RWPE1 (cell line): ENCODE measurements at places on chromosomes 16 and 17.

DNA sequence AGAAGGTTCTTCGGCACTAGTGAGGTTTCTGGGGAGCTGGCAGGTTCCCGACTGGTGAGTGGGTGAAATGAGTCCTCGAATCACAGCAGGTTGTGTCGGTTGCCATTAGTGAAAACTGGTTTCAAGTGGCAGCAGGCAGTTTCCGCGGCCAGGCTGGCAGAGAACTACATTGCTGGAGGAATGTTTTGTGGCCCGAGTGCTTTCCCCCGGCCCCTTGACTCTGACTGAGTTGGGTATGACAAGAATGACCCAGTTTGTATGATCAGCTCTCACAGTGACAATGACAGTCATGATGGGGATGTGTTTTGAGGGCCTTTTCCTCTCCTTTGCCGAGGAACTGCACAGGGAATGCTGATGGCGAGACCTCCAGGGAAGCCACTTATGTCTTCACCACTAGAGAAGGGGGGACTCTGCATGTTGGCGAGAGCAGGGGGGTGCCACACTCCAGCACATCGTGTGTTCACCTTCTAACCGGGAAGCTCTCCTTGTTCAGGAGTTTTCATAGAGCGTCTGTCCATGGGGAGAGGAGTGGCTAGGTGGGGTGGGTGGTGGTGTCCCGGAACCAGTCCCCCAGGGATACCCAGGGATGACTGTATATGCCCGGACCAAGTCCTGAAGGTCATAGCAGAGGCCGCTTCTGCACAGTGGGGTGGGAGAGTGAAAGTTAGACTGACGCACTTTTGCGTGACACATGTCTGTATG, 206.0 kb upstream of the CHMP6 start:
- no peak for DNase-seq

DNA sequence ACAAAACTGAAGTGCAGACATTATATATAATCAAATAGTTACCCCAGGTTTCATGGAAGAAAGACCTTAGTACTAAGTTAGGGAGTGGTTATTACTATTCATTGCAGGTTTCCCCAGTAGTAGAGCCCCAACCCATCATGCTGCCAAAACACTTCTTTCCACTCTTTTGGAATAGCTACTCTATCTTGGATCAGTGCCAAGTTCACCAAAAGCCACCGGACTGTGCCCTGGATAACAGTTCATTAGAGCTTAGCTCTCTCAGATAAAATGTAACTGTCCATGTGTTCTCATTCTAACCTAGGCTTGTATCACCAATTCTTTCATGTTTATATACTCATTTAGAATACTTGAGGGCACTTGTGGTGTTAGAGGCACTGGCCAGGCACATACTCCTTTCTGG, 540.1 kb upstream of the C16orf82 start:
- DNase-seq, result no peak

DNA sequence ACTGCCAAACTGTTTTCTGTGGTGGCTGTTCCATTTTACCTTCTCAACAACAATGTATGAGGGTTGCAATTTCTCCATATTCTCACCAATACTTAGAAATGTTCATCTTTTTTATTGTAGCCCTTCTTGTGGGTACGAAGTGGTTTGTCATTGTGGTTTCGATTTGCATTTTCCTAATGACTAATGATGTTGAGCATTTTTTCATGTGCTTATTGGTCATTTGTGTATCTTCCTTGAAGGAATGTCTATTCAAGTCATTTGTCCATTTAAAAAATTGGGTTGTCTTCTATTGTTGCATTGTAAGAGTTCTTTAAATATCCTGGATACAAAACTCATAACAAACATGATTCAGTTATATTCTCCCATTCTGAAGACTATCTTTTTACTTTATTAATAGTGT, 47.5 kb upstream of the CCL2 start:
- DNase-seq, result no peak

DNA sequence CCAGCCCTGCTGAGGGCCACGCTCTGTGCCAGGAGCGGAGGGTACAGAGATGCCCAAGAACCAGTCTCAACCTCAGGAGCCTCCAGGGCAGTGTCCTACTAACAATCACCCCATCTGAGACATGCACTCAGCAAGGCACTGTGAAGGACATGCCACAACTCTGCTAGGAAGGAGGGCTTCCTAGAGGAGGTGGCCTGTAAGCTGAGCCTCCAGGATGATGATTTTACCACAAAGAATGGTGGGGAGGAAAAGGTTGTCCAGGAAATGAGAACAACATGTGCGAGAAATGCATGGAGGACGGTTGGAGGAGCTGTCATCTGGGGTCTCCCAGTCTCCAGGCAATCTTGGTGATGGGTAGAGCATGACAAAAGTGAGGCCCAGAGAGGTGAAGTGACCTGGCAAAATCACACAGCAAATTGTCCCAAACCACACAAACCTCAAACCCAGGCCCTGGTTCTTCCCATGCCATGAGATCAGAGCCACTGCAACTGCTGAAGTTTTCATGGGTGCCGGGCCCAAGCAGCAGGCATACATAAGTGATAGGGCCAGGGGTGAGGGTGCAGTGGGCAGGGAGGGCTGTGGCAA, 30.5 kb downstream of the CNGB1 start:
- no peak for DNase-seq

DNA sequence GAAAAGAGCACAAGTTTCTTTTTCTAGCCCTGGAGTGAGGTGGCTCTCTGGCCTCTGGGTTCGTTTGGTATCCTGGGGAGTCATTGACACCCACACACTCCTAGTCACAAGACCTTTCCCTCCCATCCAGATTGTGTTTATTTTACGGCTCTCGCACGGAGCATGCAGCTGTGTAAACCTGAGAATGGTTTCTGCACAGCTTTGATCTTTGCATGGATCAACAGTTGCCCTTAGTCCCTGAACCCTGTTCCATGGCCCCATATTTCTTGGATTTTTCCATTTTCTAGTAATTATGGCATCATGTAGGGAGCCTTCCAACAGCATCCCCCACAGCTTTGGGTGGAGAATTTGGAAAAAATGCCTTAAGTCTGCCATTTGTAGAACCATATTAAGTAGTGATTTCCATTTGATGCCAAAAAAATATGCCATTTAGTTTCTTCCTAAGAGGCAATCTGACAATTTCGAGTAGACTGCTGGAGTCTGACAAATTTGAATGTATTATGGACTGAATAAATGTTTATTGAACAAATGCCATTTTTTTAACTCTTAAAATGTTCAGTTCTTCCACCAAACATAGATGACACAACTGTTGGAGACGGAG, 197.7 kb downstream of the WWOX start:
- no peak for DNase-seq

DNA sequence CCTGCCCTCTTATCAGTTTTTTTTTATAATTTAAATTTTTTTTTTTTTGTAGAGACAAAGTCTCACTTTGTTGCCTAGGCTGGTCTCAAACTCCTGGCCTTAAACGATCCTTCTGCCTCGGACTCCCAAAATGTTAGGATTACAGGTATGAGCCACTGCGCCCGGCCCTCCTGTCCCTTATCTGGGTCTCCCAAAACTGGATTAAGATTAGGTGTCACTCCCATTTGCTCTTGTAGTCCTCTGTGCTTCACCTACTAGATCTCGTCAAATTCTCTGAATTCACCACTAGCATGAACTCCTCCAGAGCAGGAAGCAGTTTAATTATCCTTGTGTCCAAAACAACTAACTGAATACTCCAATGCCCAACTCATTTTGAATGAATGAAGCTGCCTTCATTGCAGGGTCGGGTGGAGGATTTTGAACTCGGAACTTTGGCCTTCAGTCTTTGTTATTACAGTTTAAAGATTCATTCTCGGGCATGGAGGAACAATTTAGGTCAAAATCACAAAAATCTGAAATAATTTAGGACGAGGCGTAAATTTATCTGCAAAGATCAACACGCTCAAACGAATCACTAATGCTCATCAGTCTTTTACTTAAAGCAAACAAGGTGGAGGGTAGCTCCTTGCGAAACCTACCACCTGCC, 802 bp upstream of the ATXN2L start:
- no peak for DNase-seq

DNA sequence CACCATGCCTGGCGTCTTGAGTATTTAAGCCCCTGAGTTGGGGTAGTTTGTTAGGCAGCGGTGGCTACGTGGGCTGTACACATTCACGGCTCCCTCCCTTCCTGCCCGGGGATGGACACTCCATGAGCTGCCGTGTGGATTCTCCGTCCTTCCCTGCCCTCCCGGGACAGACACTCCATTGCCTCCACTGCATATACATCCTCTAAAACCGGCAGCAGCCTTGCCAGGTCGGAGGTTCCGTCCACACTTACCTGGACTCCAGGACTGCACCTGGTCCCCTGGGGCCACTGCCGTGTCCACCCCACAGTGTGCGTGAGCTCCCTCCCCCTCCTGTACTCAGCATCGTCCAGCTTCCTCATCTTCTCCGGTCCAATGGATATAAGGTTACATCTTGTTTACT, 3.5 kb upstream of the SPATA2L start:
- no peak for DNase-seq

DNA sequence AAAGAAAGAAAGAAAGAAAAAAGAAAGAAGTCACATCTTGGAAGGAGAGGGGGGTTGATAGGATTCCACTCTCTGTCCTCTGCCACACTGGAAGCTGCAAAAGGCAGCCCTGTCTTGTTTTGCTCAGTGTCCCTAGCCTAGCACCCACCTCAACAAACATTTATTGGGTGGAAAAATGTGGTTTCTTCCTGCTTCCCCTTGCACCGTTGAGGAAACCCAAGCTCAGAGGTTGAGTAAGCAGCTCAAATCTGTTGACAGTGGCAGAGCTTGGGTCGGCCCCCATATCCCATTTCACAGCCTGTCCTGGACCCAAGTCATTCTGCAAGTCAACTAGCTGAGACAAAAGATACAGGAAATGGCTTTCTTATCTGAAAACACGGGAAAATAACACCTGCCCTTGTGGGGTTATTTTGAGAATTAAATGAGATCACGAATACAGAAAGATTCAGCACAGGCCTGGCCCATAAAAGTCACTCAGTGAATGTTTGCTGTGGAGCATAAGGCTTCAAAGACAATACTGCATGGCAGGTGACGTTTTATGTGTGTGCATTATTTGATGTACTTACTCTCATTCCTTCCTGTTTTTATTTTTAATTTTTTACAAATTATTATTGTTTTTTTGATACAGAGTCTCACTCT, 63.6 kb downstream of the SCNN1B start:
- DNase-seq, result no peak

- DNase-seq, result no peak
Observed at GRCh38 chr17:17467720-17468119, 9.1 kb upstream of the MED9 start.
